ENCODE measurements at places on chromosomes 12 and 14.

DNA sequence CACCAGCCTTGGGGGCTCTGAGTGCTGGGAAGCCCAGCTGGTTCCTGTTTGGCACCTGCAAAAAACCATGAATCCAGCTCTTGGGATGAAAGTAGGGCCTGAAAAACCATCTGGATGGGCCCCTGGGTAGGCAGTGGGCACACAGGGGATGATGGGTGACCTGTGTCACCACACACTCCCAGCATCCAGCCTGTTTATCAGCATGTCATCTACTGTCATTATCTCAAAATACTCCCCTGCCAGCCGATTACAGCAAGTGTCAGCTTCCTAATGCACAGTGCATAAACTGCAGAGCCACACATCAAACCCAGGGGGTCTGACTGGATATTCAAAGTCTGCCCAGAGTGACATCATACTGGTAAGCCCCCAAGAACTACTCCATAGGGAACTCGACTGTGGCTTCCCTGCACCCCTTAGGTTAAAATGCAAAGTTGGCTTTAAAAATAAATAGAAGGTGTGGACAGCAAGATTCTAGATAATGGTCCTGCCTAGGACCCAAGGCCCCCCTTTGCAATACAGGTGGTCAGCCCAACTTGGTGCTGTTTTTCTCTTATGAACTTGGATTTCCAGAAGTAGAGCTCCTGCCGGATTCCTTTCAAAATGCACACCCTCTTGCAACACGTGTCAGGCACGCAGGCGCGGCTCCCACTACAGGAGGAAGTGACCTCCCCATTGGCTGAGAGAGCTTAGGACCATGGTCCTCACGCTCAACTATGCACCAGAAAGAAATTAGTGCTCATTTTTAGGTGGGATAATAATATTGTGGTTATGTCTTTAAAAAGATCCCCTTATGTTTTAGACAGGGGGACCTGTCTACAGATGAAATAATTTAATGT is 94.1 kb downstream of the GCH1 start:
- DNase-seq = no peak

- no peak for DNase-seq
Observed at GRCh38 chr12:130504840-130505175, 167.1 kb downstream of the PIWIL1 start.

GRCh38 chr14:76322594-76323220 is 53.2 kb upstream of the ESRRB start:
- DNase-seq = no peak

GRCh38 chr14:91009501-91010152 is 50.8 kb downstream of the RPS6KA5 start:
- DNase-seq = no peak

- peak; percentile 37 for DNase-seq
Observed at GRCh38 chr14:92914087-92914656, 8.8 kb upstream of the CHGA start.

GRCh38 chr12:76957301-76957700 is 78.5 kb upstream of the CSRP2 start:
- DNase-seq = no peak

GRCh38 chr12:53967421-53967925 is 5.5 kb upstream of the HOXC11 start:
- DNase-seq = no peak

GRCh38 chr12:12582895-12583303 is 20.2 kb upstream of the DUSP16 start:
- no peak for DNase-seq

DNA sequence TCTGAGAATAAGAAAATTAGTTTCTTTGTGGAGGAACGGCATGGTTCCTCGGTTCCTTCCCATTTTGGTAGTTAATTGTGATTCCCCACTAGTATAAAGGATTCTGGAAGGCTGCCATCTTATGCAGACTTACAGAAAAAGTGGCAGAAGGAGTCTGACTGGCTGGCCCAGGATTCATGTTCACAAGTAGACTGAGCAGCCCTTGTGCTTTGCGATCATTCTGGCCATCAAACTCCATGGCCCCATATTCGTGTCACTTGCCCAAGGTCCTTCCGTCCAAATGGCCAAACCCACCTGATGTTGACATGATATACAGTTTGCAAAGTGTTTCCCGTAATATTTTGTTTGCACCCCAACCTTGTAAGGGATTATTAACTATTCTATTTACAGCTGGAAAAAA is 297.2 kb upstream of the AMIGO2 start:
- no peak for DNase-seq

DNA sequence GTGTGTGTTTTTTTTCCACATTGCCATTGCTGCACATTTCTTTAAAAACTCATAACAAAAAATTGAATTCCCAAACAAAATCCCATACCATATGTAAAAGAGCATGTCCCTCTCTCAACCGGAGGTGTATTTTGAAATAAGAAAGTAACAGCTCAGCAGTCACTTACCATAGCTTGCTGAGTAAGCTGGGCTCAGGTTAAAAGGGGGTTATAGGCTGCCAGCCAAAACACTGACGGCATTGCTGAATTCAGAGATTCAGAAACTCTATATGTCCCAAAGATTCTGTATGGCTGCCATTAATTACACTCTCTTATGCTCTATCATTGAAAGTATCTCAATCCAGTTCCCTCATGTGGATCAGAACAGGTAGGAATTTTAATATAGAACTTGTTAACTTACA is 276.0 kb downstream of the FOXG1 start:
- no peak for DNase-seq

DNA sequence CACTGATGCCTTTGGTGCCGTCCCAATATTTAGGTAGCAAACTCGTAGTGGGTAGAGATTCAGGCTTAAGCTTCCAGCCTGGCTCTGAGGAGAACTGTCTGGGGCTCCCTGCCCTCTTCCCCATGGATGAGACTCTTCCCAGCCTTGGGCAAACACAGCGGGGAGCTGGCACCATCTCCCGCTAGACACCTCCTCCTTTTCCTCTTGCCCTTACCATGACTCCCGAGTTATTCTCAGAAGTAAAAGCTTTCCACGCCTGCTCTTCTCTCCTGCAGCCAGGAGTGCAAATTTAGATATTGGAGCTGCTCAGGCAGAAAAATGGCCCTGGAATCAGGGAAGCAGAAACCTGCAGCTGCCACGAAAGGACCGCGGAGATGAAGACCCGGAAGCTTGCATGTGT is 45.6 kb upstream of the RBM19 start:
- no peak for DNase-seq

- DNase-seq = no peak
Observed at GRCh38 chr14:24843494-24843893, 206.5 kb downstream of the STXBP6 start.

GRCh38 chr14:86373886-86374285 is 843.9 kb downstream of the FLRT2 start:
- no peak for DNase-seq

DNA sequence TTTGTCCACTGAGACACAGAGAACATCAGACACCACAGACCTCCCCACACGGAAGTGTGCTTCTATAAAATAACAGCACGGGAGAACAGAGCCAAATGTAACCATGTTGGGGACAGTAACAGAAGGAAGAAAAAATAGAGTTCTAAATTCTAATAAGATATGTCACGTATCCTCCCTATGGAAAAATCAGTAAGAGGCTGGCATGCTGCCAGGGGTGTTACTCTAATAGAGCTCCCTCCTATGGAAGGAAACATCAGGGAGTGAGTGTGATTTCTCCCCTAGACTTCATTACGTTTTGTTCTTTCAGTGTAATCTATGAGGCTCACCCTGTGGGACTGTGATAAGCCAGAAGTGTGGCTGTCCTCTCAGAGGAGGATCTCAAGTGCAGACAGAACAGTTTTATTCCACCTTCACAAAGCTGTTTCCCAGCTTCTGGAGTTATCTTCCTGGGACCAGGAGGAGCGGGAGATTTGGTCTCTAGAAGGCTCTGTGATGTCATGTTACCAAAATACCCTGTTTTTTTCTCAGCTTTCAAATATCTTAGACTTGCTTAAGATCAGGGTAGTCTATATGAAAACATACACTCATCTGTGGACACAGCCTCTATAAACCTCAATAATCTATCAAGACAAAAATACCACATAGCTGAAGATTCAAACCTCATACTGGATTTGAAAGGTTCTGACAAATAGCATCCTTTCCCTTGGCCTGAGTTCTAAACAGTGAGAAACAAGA is 69.3 kb downstream of the ZFC3H1 start:
- DNase-seq = no peak

DNA sequence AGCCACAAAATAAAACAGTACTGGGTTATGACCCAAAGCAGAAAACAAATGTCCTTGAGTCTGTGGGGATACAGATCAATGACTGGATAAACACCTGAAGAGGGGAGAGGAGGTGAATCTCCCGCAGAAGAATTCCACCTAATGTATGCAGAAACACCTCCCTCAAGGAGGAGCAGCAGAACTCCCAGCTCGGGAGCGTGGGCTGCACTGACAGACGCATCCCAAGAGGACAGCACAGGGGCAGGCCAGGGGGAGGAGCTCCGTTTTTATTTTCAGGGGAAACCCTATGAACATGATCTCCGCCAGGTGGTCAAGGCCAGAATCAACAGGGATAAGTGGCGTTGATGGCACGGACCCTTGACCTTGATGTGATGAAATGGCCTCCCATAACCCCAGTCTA is 41.8 kb upstream of the PPP2R5C start:
- DNase-seq = no peak

DNA sequence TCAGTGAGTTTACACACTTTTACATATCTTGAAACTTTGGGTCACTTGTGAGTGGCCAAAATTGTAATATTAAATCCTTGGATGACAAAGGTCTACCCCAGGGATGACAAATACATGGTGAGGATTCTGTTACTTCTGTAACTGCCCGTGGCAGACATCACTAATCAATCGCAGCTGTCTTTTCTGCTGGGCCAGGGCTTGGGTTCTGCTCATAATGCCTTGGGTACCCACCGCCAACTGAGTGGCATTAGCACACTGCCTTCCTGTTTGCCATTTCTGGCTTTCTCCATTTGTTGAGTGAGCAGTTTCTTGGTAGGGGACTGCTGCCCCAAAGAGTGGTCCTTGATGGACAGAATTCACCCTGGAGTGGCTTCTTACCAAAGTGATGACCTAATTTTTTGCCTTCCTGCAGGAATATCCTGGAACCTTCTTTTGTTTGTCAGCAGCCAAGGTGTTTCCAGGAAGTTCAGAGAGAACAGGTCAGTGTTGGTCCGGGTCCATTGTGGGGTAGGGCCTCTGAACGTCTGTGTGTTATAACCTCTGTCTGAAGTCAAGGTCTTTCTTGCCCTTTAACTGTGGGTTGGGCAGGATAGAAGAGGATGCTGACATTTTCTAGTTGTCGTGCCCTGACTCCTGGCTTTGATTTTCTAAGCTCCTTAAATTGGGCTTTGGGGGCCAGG is 6.2 kb downstream of the TSPAN9 start:
- no peak for DNase-seq

GRCh38 chr14:81465507-81466228 is 65.5 kb upstream of the STON2 start:
- DNase-seq = no peak

- DNase-seq = no peak
Observed at GRCh38 chr12:83016991-83017390, 330.3 kb downstream of the TMTC2 start.

DNA sequence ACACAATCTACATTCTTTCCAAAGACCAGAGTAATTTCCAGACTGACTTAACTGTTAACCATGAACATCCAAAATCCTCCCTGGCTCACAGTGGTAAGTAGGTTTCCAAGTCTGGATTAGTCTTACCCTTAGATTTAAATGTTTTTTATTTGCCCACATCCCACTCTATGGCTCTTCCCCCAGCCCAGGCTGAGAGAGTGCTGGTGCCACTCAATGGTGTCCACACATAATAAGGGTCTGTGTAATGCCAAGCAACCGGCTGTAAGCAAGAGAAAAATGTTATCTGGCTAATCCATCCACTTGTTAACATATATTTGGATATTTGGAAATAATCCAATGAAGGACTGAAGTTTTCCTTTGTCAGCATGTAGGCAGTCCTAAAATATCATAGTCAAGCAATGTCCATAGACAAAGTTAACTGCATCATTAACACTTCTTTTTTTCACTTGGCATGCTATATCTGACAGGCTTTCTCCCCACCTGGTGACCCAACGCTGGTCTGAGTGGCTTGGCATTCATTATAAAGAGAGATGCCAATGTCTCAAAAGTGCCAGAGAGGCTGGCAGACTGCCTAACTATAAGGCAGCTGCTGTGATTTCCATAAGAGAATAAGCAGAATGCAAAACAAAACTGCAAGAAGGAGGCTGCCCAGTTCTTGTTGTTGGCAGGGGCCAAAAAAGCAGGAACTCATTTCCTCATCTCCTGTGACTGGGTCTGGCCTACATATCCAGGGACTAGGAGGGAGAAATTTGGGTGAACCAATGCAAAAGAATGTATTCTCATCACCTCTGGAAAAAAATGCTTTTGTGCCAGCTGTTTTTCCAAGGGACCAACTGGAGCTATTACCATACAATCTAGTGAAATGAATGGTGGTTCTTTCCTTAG is 13.9 kb upstream of the HOXC13 start:
- DNase-seq = no peak

DNA sequence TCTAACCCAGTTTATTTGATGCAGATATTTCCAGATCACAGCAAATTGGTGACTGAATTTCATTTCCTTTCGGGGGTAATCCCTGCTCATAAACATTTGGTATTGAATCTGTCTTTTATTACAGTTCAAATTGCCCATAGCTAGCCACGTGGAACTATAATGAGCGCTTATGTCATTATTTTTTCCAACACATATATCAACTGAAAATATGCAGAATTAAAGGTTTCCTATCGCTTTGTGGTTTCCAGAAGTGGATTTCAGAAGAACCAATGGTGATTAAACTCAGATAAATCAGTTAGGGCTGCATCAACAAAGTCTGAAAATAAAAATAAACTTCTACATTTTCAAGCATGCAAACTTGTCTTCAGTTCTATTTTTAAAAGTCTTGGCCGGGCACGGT is 111.9 kb downstream of the PIK3C2G start:
- no peak for DNase-seq

All from activated T-cell treated with anti-CD3 and anti-CD28 coated beads, Interleukin-2, amount 50 U/mL, for 1 hour (primary cell).